ENCODE measurements at places on chromosomes 6 and 20.

GRCh38 chr20:33431797-33432381, 11.7 kb downstream of the SNTA1 start:
- no peak for DNase-seq

GRCh38 chr6:100457311-100457990, 7.3 kb downstream of the SIM1 start:
- no peak for DNase-seq

GRCh38 chr6:12345694-12346058, 55.5 kb downstream of the EDN1 start:
- no peak for DNase-seq

GRCh38 chr6:40912158-40912946, 126.7 kb downstream of the UNC5CL start:
- DNase-seq, result no peak

DNA sequence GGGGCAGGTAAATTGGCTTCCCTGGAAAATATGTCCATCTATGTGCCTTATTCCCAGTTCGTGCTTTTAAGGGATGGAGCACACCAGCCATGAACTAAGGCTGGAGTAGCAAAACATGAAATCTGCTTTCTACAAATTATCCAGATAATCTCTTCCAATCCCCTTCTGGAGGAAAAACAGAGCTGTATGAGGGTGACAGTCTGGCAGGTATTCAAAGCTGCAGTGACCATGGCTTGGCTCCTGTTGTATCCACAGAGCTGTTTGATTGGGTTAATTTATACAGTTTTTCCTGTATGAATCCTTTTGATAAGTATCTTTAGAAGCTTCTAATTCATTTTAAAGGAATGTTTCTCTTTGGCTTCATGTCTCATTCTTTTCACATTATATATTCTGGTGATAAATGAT, 144.4 kb downstream of the AIG1 start:
- no peak for DNase-seq

DNA sequence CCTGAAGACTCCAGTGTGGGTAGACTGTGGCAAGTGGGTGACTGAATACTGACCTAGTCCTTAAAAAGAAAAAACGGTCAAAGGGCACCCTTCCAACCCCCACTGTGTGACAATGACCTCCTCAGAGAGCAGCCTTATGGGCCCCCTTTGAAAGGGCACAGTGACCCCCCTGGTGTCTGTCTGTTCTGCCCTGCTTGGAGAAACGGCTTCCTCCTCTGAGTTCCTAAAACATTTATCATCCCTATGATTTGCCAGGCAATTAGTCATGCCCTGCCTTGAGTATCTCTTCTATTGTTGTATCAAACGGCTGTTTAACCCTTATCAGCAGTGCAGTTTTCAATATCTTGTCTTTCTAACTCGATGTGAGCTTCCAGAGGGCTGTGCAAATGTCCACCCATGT, 21.0 kb upstream of the STX16 start:
- DNase-seq, result no peak

GRCh38 chr6:140393665-140394540, 1019.5 kb upstream of the CITED2 start:
- DNase-seq, result no peak

DNA sequence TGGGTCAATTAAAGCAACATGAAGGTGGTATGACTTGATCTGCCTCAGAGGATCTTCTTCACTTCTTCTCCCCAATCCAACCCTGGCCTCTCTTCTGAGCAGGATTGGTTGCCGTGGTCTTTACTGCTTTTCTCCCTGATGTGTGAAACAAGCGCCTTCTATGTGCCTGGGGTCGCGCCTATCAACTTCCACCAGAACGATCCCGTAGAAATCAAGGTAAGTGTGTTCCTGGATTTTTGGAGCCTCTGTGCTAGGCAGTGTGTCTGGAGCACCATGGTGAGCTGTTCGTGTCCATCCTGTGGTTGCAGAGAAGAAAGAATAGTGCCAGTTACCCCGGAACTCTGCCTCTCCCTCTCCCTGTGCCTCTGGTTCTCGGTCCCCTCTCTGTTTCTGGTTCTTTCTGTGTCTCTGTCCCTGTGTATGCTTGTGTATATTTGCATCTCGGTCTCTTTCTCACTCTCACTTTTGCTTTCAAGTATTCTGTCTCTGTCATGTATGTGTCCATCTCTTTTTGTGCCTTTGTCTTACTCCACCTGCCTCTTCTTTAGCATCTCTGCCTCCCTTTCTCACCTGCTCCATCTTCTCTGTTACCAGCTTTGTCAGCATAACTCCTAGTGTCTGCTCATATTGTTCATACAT, 23.5 kb downstream of the TM9SF4 start:
- DNase-seq, result no peak

- no peak for DNase-seq
These were observed 123.5 kb upstream of the PREP start for GRCh38 chr6:105526225-105526872.

DNA sequence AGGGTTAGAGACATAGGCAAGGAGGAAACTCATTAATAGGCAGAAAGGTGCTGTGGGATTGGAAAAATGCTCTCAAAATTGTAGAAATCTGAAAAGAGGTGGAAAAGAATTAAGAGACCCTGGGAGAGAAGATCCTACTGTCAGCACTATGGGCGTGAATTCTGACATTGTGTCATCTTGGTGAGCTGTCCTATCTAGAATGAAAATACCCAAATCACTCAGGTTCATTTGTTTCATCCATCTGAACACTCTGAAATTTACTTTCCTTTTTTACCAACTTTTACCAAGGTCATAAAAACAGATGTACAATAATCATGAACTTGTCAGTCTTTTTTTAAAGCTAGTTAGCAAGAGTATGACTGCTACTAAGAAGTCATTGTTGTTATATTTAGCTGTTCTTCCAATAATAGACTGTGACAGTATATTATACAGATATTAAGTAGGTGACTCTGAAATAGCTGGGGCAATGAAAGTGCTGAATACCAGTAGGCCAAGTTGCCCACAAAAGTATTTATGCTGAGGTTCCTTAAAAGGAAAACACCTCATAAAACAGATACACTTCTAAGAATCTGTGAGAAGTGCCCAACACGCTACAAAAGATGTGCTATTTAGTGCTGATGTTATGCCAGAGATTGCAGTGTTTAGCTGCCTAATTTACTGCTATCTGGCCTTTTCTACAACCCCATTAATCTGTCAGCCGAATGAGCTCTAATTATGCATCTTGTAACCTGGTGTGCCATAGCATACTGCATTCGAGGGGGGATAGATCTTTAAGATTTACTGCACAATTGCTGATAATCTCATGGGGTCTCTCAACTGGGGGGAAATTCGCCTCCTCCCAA, 217.5 kb upstream of the SUPT3H start:
- no peak for DNase-seq

- DNase-seq, result no peak
These were observed 966 bp downstream of the CFAP206 start for GRCh38 chr6:87408721-87409155.

- DNase-seq, result no peak
These were observed 32.8 kb downstream of the TCF15 start for GRCh38 chr20:577167-577791.

DNA sequence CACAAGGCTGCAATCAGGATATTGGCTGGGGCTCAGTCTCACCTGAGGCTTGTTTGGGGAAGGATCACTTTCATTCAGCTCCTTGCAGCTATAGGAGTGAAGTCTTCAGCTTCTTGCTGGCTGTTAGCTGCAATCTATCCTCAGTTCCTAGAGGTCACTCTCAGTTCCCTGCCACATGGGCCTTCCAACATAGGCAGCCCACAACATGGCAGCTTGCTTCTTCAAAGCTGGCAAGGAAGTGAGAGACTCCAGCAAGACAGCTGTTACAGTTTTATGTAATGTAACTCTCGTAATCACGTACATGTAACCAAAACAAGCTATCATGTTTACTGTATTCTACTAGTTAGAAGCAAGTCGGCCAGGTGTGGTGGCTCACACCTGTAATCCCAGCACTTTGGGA, 226.9 kb downstream of the CDC5L start:
- no peak for DNase-seq

GRCh38 chr6:163536770-163537169, 122.3 kb downstream of the QKI start:
- no peak for DNase-seq

DNA sequence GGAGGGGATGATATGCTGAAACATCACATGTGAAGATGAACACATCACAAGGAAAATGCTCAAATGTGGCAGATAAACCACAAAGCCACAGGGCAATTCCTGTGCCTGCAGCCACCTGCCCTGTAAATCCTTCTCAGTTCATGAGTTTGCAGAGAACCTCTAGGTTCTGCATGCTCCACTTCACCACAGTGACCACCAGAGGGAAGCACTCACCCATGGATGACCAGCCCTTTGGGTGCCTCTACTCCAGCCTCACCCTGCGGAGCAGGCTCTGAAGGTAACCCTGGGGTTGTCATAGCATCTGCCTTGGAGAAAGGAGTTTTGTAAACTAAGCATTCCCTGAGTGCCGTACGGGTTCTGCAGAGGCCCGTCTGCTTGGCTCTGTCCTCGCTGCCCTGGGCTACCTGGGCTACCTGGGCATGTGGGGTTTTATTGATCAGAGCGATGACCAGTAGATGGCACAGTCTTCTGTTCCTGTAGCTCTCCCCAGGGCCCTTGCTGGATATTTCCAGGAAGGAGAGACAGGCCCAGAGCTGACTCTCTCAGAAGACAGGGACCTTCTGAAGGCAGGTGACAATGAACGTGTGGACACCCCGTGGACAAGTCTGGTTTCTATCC, 31.7 kb upstream of the CST1 start:
- DNase-seq, result no peak

- no peak for DNase-seq
These were observed 1.3 kb upstream of the MRS2 start for GRCh38 chr6:24401458-24401857.

- DNase-seq, result no peak
These were observed 21.6 kb downstream of the TFAP2B start for GRCh38 chr6:50840112-50840810.

GRCh38 chr6:32406857-32407256, at the start of gene BTNL2:
Gene BTNL2 (minus strand): TSS chr6:32407181. CDS start chr6:32407123, 58 bp downstream.
- DNase-seq, result no peak

GRCh38 chr20:5687884-5688283, 62.3 kb upstream of the SHLD1 start:
- DNase-seq, result no peak

DNA sequence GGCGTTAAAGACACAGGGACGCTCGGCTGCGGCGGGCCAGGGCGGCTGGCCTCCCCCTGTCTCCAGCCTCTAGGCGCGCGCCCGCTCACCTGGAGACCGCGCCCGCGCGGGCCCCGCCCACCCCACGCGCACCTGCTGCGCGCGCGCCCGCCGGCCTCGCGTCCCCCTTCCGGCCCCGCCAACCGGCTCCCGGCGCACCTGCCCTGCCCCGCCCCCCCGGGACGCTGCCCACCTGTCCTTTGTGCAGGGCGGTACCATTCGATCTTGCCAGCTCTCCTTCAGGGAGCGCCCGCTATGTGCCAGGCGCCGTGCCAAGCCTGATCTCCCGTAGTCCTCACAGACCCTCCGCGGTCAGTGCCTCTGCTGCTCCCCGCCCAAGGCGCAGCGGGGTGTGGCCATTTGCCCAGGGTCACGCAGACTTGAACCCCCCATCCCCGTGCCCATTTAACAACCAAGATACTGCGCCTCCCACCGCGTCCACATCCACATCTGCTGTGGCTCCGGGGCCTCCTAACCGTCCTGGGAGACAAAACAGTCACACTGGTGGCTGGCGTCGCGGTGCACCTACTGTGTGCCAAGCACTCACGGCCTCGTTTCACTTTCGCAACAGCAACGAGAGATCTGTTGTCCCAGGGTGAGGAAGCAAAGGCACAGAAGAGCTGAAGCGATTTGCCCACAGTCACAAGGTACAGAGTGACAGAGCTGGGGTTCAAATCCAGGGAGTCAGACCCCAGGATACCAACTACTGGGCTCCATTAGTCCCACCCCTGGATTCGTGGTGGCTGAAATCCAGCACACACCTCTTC, 48.1 kb downstream of the NOL4L start:
- no peak for DNase-seq

- no peak for DNase-seq
These were observed 142.0 kb upstream of the ZNF217 start for GRCh38 chr20:53735536-53736050.

GRCh38 chr6:70310063-70310694, 7.3 kb upstream of the COL9A1 start:
- DNase-seq, result no peak

GRCh38 chr6:113847447-113847846, 9.7 kb upstream of the MARCKS start:
- DNase-seq, result no peak

GRCh38 chr20:33889312-33889711, 78.2 kb downstream of the CHMP4B start:
- no peak for DNase-seq

GRCh38 chr20:1587781-1588532, 30.5 kb upstream of the SIRPD start:
- DNase-seq, result no peak

DNA sequence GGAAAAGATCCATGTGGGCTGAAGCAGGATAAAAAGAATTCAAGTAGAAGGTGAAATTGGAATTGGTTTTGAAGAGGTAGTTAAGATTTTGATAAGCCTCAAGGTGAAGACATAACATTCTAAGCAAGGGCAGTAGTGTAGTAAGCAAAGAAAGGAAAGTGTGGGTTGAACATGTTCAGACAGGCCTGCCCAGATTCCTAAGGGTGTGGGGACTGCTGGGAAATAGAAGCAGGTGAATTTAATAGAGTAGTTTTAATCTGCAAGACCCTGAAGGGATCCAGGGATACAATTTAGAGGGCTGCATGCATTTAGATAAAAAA, 19.1 kb downstream of the TAB2 start:
- no peak for DNase-seq

DNA sequence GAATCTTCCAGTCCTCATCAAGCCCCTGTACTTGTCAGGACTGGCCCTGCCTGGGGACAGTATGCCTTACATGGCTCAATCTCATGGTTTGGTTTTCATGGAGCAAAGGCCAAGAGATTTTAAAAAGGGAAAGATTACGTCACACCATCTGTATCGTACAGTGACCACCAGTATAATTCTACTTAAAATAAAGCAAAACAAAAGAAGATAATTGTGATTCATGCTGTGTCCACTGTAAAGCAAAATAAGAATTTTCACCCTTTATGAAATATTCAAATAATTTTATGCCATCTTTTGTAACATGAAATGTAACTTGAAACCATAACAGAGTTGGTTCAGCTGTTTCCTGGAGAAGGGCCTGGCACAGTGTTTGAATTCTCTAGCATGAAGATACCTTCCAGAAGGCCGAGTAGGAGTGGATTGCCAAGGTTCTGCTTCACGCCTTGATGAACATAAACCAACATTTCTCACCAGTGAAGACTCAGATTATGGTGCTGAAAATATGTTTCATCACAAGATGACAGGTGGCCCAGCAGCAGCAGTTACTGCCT, 486.5 kb downstream of the RFPL4B start:
- DNase-seq, result no peak
